ENCODE measurements at places on chromosomes 4 and X.

DNA sequence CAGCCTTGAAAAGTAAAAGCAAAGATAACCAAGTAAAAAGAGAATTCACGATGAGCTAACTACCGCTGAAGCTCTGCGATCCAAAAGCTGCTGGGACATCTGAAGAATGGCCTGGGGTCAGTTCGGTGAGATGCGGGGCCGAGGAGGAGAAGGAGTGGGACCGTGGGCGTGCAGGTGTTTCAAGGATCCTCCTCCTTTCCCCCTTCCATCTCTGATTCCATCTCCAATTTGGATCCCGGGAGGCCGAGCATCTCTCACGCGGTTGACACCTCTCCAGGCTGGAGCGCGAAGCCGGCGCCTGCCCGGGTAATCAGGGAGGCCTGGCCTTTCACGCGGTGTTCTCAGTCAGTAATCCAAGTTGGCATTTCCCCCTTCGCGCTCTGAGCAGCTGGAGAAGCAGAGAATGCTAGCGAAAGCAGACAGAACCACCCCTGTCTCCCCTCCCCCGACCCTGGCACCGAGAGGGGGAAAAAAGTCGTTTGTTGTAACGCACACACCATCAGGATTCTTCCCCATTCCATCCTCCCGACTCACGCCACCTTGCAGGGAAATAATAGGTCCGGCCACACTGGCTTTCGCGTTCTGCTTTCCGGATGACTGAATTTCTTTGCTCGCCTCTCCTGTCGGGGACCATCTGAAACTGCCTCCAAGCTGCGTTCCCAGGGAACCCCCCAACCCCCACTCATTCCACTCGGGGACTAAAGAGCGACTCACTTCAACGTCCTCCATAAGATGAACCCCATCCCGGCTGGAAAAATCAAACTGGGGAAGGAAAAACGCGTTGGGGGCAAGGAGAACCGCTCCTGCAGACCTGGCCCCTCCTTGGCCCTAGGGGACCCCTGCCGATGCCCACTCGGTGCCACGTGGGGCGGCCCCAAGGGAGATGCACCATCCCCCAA is 6.5 kb downstream of the NEUROG2 start:
- no peak for DNase-seq

GRCh38 chr4:16294455-16294854 is 68.2 kb upstream of the TAPT1 start:
- DNase-seq: no peak

GRCh38 chrX:29477878-29478277 is 737.5 kb upstream of the MAGEB2 start:
- DNase-seq: no peak

DNA sequence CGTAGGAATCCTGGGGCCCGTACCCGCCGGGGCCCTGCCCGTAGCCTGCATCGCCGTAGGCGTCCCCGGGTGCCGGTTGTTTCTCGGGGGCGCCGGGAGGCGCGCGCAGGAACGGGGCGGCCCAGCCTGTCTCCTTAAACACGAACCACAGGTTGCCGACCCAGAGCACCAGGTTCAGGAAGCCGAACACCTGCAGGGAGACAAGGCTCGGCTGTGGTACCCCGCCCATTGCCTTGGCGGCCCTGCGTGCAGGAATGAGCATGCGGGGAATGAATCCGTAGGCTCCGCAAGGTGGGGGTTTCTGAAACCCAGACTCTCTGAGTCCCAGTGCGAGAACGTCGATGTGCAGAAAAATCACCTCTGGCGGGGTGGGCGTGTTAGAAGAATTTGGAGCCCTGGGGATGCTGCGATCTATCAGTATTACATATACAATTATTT is 5.4 kb upstream of the PRICKLE3 start:
- no peak for DNase-seq

DNA sequence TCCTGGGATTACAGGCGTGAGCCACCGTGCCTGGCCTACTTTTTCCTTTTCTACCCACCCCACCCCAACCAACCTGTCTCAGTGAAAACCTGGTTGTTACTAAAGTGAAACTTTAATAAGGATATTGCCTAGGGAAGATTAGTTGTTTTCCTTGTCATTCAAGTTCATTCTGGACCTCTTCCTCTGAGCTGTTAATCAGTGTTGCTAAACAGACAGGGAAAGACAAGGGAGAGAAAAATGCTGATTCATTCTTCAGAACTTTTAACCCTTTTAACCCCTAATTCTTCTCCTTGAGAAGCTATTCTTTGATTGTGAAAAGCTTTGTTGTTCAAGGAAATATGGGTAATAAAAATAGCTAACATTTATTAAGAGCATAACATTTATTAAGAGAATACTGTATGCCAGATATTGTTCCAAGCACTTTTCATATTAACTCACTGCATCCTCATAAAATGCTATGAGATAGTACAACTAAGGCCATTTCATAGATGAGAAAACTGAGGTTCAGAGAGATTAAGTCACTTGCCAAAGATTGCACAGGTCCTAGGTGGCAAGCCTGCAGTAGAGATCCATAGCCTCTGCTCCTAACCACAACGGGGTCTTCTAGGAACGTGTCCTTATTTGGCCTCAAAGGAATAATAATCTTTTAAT is 34.8 kb downstream of the OSTC start:
- DNase-seq: no peak

DNA sequence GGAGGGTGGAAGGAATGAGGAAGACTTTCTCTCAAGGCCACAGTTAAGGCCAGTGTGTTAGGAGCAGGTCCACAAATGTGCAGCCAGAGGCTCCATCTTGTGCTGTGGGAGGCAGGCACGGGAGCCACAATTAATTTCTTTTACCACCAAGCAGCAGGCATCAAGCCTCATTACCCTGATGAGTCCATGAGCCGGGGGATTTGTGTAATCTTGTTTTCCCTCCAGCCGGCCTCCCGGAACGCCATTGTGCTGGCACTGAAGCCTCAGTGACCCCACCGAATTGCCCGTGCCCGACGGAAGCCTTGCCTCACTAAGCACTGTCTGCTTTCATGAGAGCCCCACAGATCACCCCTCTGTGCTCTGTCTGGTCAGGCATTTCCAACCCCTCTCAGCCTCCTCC is 154.7 kb upstream of the STX18 start:
- no peak for DNase-seq

DNA sequence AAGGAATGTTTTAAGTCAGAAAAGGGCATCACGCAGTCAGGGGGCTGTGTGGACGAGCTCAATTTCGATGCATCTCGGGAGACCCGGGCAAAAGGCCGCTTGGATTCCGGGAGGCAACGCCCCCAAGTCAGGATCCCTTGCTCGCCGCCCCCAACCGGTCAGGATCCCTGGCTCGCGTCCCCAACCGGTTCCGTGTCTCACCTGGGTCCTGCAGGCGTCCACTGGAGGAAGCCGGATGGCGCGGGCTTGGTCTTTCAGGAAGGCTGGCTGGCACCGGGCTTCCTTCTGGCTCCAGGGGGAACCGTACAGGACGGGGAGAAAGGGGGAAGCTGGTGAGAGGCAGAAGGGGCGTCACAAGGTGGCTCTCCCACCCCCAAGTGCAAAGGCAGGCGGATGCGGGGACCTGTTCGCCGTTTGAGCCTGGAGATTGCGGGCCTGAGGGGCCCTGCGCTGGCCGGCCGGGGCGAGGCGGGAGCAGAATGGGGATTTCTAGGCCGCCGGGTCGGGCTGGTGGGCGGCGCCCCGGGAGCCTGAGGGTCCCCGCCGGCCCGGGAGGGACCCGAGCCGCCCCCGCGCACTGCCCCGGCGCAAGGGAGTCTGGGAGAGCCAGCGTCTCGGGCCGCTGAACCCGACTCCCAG is 84.7 kb downstream of the HPRT1 start:
- no peak for DNase-seq

DNA sequence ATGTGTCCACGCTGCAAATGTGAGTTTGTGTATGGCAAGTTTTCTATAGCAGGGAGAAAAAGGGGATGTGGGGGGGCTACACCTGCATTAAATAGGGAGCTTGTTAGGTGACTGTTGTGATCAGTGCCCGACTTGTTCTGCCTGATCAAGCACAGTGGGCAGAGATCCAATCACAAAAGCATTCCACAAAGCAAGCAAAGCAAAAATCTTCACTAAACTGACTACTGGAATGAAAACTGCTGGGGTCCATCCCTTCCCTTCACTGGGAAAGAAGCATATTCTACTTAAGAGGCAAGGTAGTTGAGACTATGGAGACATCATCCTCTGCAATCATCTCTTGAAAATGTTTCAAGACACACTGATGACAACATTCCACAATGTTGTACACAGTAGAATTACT is 5.2 kb downstream of the IRS4 start:
- DNase-seq: no peak

- DNase-seq: no peak
These were observed 840 bp upstream of the RPL34 start for GRCh38 chr4:108619372-108620100.

DNA sequence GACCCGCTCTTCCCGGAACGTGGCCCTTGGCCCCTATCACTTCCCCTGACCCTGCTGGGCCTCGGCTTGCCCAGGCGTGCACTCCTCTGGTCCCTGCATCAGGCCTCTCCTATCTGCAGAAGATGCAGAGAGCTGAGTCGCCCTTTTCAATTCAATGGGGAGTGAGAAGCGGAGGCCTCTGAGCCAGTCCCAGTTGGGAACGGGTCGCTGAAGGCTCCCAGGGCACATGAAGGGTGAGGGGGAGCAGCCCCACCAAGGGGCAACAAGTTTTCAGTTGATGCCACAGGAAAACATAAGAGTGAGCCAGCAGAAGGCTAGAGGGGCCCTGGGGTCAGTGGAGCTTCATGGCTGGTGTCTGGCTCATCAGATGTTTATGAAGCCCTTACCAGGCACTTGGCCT is 17.1 kb downstream of the PSAPL1 start:
- no peak for DNase-seq

GRCh38 chrX:49712577-49712976 is 16.8 kb upstream of the PAGE1 start:
- DNase-seq: no peak

DNA sequence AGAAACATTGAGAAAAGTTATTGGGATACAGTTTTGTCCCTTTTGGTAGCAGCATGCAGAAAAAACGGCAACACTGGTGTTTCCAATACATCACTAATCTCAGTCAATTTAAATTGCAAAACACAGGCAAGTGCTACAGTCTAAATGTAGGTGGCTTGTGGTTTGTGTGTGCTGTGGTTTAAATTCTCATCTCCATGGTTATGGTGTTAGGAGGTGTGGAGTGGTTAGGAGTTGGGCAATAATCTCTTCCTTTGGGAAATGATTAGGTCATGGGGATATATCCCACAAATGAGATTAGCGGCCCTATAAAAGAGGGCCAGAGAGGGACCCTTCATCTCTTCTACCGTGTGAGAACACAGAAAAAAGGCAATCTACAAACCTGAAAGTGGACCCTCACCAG is 1344.3 kb downstream of the ADGRL3 start:
- DNase-seq: no peak
